ENCODE measurements at places on chromosomes 2 and 18.
A peak's percentile ranks its signal among the peaks of the same experiment; 100 is the strongest.

DNA sequence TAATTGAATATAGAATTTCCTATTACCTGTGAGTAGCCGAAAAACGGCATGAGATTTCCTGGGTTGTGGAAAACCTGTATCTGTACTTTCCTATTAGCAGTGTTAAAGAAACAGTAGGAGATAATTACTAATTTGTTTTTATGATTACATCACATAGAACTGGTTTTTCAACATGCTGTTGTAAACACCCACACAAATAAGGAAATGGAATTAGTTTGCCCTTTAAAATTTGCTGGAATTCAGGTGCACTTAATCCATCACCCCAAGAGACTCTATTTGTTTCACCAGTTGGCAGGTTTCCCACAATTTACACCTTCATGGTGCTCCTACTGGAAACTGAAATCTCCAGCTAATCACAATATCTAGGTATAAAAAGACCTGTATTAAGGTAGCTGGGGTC, 274.1 kb upstream of the SLC8A1 start:
- DNase-seq: no peak

DNA sequence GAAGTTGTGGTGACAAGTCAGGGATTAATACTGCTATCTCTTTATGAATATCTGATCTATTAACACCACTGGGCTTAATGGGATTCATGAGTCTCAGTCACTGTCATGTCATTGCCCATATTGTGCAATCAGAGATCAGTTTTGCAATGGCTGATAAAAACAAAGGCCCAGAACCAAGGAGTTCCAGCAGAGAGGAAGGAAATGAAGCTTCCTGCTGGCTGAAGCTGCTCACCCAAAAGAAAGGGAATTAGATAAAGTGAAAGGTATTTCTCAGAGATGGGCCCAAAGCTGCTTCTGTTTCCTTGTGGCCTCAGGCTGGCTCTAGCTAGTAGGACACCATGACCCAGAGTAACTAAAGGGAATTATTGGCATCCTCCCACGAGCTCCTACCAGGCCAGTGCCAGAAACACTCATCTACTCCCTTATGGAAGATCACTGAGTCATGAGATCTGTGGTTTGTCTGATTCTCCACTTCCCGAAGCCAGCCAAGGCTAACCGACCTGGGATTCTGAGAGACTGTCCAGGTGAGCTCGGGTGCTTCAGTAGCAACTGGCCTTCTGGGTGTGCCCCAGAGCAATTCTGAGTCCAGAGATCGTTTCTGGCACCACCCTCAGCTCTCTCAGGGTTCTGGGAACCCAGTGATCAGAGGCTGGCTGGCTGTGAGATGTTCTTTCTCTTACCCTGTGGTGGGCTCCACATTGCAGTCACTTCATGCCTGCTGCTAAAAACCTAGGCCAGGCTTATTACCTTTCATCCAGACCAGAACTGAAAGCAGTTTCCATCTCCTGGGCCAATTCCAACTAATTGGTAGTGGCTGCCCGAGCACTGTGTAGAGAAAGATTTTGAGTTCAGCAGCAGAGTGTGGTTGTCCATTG, 129.5 kb upstream of the PELI1 start:
- DNase-seq: no peak

DNA sequence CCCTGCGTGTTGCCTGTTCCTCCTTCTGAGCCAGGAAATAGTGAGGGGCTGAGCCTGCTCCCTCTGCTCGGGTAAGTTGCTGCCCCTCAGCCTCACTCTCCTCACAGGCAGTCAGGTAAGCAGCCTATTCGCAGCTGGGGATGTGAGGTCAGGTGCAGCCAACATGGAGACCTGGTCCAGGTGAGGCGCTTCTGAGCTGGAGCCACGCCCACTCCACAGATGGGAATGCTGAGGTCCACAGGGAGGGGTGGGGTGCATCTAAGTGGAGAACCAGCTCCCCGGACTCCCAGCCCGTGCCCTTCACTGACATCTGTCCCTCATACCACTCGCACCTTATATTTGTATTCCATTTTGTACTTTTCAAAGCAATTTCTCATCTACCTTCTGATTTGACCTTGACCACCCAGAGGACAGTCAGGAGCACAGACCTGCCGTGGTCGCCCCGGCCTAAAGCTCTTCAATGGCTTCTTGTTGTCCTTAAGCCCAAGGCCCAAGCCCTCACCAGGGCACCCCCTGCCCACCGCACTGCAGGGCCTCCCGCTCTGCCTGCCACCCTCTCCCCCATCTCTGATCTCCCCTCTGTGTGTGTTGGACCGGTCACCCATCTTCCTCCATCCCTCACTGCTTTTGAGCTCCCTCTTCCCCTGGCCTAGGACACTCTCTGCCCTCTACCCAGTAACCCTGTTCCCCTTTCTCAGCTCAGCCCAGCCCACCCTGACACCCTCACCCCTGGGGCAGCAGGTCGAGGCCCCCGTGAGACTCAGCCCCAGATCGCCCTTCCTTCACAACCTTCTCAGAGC, 49.2 kb upstream of the TAF1B start:
- DNase-seq: no peak

DNA sequence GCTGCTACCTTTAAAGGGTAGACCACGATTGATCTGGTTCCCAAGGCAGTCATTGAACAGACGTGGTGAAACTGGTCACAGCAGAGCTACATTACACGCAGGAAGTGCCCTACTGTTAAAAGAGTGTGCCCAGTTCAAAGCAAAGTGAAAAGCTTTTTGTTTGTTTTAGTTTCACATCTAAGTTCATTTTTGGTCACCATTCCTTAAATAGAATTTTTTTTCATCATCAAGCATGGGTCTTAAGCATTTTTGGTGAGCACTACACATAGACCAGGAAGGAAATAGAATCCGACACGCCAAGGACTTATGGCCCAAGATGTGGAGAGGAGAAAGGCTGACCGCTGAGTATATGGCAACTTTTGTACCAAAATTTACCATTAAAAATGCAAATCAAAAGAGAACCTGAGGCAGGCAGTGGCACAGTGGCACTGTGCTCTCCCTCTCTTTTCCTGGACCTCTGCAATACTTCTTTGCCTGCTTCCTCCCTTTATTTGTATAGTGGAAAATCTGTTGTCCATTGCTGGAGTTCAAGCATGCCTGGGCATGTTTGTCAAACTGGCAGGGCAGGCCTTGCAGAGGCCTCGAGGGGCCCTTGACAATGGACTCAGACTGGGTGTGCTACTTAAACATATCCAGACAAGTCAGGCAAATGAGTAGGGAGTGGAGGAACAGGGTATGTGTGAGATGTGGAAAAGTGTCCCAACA, 42.6 kb upstream of the HNRNPA3 start:
- peak; percentile 61 for DNase-seq

DNA sequence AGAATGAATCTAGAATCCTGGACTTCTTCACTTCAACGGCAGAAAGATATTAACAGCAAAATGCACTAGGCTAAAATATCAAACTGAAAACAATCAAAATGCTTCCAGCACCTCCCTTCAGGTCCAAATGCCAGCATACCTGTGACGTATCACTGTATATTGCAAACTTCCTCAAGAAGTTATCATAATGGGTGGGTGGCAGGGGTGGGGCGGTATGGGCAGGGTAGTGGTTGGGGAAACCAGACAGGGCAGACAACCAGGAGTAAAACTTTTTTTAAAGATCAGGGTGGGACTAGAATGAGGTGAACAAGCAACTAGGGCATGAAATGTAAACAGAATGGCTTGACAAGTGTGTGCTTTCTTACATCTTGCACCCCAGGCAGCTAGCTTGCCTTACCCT, 140.9 kb downstream of the SATB2 start:
- no peak for DNase-seq

DNA sequence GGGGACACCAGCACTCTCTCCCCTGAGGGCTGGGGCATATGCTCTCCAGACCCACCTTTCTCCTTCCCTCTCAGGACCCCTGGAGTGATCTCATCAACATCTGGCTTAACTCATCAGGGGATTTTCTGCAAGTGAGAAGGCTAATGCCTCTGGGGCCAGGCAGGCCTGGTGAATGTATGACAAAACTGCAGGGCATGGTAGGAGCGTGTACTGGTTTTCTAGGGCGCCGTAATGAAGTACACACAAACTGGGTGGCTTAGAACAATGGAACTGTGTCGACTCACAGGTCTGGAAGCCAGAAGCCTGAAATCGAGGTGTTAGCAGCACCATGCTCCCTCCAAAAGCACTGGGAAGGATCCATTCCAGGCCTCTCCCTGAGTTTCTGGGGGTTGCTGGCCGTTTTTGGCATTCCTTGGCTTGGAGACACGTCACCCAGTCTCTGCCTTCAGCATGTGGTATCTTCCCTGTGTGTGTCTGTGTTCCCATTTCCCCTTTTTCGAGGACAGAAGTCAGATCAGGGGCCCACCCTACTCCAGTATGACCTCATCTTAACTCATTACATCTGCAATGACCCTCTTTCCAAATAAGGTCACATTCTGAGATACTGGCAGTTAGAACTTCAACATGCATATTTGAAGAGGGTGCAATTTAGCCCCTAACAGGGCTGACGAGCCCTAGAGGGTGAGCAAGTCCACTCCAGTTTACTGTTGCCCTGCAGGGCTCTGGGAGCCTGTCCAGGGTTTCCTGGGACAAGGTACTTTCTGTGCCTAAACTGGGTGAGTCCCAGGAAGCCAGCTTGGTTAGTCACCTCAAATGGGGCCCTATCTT, 45.5 kb upstream of the CAB39 start:
- no peak for DNase-seq

GRCh38 chr18:64240316-64240715, 91.4 kb upstream of the LINC00305 start:
- no peak for DNase-seq

DNA sequence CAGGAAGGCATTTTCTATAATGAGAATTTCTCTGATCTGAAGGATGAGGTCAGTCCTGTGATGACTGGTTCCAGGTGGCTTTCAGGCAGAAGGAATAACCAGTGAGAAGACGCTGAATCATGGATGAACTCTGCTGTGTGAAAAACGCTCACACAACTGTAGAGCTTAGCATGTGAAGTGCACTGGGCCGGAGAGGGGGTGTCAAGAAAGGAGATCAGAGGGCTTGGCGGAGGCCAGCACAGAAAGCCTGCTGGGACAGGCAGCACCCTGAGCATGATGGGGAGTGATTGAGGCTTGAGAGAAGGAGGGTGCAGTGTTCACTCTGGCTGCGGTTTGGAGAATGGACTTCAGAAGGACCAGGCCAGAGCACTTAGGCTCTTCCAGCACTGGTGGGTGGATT, 236.5 kb downstream of the TPGS2 start:
- DNase-seq: no peak

- no peak for DNase-seq
Observed at GRCh38 chr2:220959391-220959802, 612.7 kb downstream of the EPHA4 start.

GRCh38 chr18:37476182-37476581, 89.4 kb downstream of the CELF4 start:
- peak; percentile 10 for DNase-seq

- DNase-seq: no peak
Observed at GRCh38 chr2:20450201-20450999, 3.5 kb downstream of the RHOB start.

DNA sequence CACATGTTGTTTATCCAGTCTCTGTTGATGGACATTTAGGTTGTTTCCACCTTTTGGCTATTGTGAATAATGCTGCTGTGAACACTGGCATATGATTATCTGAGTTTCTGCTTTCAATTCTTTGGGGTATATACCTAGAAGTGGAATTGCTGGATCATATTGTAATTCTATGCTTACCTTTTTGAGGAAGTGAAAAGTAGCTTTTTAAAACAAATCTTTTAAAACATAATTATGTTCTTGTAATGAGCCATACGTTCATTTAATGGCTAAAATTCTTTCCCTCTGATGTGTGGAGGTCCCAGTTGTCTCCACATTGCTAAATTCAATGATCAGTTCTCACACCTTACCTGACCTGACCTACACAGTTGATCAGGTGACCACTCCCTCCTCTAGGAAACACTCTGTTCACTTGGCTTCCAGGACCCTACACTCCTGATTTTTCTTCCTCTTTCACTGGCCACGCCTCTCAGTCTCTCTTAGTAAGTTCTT, 27.8 kb upstream of the SERTAD2 start:
- no peak for DNase-seq

GRCh38 chr2:201128933-201129505, 13.1 kb downstream of the CFLAR start:
- DNase-seq: no peak

- DNase-seq: no peak
Observed at GRCh38 chr2:132863961-132864360, 194.0 kb upstream of the LYPD1 start.

DNA sequence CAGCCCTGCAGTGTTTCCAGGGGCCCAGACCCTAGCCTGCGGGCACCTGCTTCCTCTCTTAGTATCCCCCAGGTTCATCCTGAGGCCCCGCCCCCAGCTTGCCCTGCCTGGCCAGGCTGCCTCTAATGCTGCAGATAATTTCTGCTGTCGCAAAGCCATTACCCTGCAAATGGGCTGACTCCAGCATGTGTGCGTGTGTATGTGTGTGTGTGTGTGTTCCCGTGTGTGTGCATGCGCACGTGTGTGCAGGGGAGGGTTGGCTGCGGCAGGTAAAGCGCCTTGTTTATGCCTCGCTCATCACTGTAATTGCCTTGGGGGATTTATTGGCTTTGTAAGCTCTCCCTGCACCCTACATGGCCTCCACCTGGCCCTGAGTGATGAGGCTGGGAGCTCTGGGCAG, 7.6 kb upstream of the PRSS56 start:
- DNase-seq: no peak

- DNase-seq: no peak
Observed at GRCh38 chr18:11880586-11881304, 27.4 kb downstream of the MPPE1 start.

DNA sequence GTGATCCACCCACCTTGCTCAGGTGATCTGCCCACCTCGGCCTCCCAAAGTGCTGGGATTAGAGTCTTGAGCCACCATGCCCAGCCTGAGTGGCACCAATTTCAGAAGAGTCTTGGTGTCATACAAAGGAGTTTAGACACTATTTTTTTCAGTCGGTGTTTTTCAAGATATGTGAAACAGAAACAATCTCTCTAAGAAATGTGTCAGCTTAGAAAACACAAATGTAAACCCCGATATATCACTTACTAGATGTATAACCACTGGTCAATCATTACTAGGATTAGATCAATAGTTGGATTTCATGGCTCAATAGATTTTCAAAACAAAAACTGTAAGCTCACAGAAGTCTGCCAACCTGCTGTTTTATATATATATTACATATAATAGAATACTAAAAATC, 67.2 kb upstream of the FRZB start:
- no peak for DNase-seq

DNA sequence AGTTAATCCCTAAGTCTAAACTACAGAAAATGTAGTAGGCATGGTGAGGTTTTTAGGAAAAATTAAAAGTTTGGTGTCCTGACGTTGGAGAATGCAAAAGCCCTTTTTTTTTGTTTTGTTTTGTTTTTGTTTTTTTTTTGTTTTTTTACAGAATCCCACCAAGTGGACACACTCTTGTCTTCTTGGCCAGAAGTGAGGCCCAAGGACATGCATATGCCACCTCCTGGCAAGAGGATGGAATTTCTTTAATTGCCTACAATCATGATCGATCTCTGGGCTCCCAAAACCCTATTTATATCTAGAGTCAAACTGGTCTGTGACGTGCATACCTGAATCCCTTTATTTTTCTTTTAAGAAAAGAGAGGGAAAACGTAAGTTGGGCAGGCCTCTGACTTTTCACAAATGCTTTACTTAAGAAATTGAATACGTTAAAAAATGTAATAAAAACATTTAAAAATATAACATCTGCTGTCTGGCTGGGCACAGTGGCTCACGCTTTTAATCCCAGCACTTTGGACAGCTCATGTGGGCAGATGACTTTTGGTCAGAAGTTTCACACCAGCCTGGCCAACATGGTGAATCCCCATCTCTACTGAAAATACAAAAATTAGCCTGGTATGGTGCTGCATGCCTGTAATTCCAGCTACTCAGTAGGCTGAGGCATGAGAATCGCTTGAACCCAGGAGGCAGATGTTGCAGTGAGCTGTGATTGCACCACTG, 502.7 kb downstream of the CBLN2 start:
- DNase-seq: no peak

Measured in T-helper 1 cell (primary cell).